Posterior cingulate gyrus (tissue), 11 donors: ENCODE measurements at places on chromosomes 6 and 20.

DNA sequence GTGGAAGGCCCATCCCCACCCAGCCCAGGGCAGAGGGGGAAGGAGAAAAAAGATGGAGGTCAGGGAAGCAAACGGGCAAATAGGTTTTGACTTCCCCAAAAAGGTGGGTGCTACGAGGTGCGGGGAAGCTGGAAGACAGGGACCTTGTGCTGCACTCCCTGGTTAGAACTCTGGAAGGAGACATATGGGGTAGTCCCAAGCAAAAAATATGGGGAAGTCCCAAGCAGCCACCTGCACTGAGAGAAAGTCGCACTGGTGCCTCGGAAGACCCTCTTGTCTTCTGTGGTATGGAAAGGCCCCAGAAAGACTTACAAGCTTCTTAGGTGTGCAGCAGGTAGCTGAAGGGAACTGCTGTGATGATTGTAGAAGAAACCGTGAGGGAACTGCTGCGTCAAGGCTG, 93.8 kb upstream of the CEP85L start:
- DNase-seq, result no peak

DNA sequence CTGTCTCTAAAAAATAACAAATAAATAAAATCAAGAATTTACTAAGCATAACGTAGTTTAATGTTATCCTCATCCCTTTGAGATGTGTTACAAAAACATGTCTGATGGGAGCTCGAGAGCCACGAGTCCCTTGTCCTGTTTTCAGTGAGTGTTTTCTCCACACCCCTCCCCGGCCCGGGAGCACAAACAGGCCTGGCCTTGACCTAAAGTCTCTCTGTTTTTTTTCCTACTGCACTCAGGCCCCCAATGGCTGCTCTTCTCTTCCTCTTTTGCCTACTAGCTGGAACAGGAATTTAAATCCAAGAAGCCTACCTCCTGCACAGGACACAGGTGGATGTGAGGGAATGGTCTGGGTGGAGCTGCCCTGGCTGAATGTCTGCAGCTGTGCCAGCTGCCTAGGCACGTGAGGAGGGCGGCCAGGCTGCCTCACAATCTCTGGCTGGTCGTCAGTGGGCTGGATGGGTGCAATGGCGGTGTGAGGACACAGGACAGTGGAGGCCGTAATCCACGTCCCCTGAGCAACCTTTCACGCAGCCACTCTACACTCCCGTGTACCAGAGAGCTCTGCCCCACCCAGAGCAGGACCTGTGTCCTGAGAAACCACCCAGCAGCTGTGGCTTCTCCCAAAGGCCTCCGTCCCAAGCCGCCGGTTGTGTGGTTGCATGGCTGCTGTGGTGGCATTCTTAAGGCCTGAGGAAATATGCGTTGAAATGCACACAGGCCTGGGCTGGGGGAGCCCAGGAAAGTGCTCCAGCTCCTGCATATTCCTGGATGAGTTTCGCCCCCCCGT, 117.5 kb downstream of the FAM120B start:
- DNase-seq, result no peak

DNA sequence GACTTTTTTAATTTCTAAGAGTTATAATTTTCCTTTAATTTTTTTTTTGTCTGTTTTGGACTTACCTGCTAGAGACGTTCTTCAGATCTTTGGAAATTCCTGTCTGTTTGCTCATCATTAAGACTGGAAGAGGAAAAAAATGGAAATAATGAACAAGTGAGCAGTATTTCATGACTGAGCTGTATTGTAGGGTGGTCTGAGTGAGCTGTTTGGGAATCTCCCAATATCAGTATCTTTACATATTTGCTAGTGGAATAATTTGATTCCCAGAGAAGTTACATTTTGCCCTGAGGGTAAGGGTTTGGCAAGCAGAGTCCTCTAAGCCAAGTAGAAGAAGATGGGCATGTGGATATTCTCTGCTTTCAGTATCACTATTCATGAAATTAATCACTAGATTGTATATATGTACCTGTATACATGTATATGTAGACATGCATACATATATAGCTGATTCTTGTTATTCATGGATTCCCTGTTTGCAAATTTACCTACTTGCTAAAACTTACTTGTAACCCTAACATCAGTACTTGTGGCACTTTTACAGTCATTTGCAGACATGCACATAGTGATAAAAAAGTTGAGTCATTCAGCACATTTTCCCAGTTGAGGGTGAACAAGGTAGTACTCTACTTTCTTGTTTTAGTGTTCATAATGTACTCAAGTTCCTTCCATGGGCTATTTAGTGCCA, 13.5 kb downstream of the ZC2HC1B start:
- no peak for DNase-seq

- DNase-seq, result no peak
Measured at GRCh38 chr20:36097337-36098151, 57.0 kb upstream of the EPB41L1 start.

- DNase-seq, result no peak
Measured at GRCh38 chr6:117829594-117830319, 77.3 kb upstream of the SLC35F1 start.

- no peak for DNase-seq
Measured at GRCh38 chr6:151325075-151326050, 66.0 kb downstream of the ZBTB2 start.

- no peak for DNase-seq
Measured at GRCh38 chr20:35252037-35252461, 25.6 kb downstream of the MMP24 start.

DNA sequence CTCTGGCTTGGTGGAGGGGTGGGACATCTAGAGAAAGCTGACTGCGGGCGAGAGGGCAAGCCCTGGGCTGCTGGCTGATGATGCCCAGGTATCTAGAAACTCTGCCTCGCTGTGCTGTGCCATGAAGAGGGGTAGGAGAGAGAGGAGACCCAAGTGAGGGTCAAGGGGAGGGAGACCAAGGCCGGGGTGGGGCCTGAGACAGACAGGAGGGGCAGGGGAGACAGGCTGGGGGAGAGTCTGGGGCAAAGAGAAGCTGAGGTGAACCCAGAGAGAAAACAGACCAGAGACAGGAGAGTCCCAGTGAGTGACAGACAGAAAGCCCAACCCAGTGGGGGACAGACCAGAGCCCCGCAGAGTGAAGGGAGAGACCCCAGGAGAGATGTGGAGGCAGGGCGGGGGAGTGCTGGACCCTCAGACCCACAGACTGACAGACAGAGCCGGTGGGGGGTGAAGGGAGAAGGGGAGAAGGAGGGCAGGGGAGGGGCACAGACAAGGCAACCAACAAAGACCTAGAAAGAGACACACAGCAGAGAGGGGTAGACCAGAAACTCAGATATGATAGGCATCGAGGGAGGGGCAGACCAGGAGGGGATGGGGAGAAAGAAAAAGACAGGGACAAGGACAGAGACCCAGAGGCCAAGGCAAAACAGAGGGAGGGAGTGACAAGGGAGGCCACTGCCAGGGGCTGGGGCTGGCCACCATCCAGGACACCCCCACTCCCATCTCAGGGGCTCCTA, 5.9 kb downstream of the TEAD3 start:
- DNase-seq, result no peak

- no peak for DNase-seq
Measured at GRCh38 chr6:115999235-115999634, 61.5 kb downstream of the FRK start.

DNA sequence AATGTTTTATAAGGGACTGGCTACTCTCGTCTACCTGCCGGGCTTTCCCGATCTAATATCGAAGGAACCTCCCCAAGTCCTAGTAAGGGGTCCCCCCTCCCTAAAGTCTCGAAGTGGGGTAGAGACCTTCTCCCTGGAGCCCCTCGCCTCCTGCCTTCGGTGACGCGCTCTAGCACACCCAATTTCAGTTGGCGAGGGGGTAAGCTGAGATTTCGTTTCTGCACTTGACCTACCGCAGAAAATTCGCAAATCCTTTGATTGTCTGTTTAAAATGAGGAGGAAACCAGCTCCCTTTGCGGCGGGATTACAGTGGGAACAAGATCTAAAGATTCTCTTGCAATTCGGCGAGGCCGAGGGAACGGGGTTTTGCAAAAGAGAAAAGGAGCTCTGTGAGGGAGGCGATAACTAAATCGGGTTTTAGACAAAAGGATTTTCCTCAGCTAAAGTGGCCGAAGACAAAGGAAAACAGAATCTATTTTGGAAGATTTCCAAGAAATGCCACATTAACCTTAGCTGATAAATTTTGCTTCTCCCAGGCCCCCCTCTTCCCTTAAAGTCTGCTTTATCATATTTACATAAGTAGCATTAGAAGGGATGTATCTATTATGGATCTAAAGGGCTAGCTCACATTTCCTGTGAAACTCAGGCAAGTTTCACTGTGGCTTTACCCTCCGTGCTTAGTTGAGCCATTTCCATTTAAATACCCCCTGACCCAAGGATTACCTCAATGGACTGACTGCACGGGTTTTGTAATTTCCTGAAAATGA, 8.4 kb downstream of the SIM1 start:
- DNase-seq, result no peak

DNA sequence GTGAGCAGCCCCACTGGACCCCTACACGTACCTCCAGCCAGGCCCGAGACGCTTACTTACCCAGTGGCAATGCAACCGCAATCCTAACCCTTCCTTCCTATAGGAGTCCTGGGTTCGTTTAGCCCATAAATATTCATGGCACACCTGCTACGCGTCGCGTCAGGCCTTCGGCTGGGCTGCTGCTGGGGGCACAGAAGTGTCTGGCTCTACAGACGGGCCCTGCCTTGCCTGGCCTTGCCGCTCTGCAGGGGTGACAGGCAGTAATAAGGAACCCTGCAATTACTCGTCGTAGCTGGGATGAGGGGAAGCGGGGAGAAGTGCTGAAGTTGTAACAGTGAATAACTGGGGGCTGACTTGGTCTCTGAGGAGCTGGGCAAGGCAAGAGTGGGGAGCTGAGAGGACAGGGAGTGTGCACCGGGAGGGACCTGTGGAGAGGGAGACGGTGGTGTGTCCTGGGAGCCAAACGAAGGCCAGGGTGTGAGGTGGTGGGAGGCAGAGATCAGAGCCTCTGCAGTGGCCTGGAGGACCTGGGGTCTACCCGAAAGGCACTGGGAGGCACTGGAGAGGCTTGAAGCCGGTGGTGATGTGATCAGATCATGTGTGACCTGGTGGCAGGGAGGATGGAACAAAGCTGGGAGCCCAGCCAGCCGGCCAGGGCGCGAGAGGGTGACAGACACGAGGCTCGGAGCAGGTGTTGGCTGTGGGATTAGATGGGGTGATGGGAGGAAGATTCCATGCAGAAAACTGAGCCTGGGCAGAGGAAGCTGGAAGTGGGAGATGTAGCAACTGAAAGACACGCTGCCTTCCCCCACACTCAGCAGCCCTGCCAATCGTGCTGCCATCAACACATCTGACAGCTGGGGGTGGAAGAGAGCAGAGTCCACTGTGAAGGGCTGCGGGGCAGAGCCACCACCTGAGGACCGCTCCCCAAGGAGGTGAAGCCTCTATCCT, 36.4 kb downstream of the PSMG4 start:
- no peak for DNase-seq

DNA sequence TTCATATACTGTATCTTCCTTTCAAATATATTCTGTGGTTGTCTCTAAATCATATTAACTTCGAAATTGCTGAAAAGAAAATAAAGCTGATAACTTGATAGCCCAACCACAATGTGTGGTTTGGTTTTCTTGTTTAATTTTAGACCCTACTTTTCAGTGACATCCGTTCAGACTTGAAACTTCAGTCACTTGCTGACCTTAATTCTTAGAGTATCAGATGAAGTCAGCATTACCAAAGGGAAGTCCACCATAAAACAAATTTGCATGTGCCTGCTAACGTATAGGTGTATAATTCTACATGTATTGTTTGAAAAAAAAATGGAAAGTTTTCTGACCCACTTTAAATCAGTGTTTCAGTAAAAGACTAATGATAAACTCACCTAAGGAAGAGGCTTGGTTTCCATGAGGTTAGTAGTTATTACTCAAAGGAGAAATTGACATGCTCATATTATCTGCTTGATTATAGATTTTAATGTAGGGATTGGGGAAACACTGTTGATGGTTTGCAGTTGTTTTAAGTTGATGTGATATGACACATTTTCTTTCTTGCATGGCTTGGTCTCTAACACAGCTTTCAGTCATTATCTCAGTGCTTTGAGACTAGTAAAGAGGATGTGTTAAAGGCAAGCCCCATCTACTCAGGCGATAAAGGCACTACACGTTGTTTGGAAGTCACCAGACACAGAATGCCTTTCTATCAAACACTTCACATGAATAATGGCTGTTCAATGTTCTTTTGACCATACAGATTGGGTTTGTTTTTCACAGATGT, 5.2 kb upstream of the IL17A start:
- no peak for DNase-seq

- DNase-seq, result no peak
Measured at GRCh38 chr6:32436186-32436585, 3.5 kb upstream of the HLA-DRA start.

GRCh38 chr6:37871616-37872372, 52.3 kb downstream of the ZFAND3 start:
- no peak for DNase-seq

GRCh38 chr6:45445749-45446549, 68.2 kb upstream of the SUPT3H start:
- DNase-seq, result peak; percentile 18

- DNase-seq, result no peak
Measured at GRCh38 chr6:21098134-21098533, 495.4 kb upstream of the SOX4 start.

GRCh38 chr6:81242624-81243023, 509.9 kb downstream of the TENT5A start:
- DNase-seq, result no peak

DNA sequence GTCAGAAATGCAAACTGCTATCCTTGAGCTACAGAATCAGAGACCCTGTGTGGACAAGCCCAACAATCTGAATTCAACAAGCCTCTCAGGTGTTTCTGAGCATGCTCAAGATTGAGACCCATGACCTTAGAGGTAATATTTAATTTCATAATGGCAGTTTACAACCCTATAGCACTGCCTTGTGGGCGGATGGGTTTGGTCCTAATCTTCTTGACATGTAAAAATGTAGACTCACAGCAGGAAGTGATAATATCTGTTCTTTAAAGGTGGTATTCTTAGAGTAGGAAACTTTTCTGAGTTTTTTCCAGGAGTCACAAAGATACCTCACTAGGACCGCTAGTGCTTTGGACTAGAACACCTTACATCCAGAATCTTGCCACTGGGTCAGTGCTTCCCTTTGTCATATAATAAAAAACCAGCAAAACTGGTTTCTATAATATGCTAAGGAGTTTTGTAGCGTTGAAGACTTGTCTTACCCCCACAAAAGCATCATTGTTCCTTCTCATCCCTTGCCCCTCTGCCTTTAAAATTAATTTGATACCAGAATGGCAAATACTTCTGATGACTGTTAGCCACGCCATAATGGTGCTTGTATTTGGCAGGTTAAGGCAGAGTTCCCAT, 52.6 kb downstream of the E2F3 start:
- no peak for DNase-seq

DNA sequence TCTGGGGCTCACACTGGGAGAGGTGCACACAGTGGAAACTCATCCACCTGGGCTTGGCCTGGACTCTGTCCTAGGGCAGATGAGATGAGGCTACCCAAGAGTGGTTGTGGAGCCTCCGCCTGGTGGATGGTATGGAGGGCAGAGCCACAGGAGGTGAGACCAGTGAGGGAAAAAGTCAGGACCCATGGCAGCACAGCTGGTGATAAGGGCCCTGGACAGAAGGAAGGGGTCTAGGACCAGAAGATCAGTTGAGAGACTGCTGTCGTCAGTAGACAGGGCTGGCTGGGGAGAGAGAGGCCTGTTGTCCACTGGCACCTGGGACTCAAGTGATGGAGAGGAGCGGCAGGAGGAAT, 29.8 kb downstream of the PLCG1 start:
- no peak for DNase-seq

GRCh38 chr6:134195164-134195906, 122.6 kb downstream of the SGK1 start:
- DNase-seq, result no peak
